ENCODE measurements at places on chromosomes 12 and 14.

DNA sequence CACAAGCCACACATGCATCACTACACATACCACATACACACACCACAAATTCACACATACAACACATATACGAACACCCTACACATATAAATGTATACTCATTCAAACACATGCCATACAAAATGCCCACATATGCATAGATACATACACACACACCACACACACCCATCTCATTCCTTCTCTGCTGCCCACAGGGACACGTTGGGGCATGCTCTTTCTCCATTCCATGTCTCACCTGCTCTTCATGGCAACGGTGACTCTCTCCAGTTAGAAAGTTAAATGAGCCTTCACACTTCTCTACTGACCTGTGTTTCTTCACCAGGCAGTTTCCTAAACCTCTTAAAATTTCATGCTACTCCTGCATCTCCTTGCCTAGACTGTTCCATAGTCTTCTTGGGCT is 1194.8 kb downstream of the BCL11B start:
- no peak for DNase-seq

DNA sequence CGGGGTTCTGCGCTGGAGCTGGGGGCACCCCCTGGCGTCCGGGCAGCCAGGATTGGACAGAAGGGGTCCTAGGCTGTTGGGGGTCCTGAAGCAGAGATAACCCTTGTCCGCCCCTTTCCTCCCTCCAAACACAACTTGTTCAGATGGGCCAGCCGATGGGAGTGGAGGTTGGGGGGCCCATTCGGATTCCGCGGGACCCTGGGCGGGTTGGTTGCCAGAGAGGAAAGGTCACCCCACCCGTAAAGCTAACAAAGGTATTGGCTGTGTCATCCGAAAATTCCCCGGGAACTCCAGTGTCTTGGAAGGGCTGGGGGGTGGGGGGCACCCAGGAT is 1.3 kb downstream of the FAM222A start:
- no peak for DNase-seq

GRCh38 chr12:79255288-79255687 is 390.7 kb downstream of the SYT1 start:
- no peak for DNase-seq

GRCh38 chr12:104591257-104591885 is 134.6 kb downstream of the CHST11 start:
- no peak for DNase-seq

DNA sequence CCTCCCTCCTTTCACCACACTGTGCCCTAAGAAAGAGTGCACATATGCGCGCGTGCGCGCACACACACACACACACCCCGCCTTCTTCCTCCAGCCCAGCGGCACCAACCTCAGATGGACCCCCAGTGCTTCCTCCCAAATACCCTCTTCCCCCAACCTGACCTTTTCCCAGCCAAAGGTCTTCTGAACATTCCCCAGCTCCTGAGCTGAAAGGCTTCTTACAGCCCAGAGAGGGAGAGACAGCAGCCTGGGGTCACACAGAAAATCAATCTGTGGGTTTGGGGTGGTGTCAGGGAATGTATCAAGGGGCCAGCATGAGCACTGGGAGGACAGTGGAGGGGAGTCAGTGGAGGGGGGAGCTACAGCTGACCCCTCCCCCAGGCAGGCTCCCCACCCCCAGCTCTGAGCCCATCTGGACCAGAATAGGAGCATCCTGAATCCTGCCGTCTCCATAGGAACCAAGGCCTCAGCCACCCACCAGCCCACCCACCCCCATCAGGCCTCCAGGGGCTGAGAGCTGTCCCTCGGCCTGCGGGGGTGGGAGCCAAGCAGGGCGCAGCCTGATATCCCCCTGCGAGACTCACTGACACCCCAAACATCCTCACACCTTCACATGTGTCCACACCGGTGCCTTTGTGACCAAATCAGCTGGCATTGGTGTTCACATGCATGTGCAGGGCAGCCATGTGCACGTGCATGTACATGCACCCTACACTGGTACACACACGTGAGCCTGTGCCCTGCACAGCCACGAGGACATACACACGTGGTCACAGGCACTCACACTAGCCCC is 5.7 kb downstream of the RASAL1 start:
- DNase-seq: no peak

- no peak for DNase-seq
These were observed 1076.7 kb downstream of the BCL11B start for GRCh38 chr14:98195256-98195655.

- no peak for DNase-seq
These were observed 30.5 kb downstream of the PUS7L start for GRCh38 chr12:43728117-43728516.

DNA sequence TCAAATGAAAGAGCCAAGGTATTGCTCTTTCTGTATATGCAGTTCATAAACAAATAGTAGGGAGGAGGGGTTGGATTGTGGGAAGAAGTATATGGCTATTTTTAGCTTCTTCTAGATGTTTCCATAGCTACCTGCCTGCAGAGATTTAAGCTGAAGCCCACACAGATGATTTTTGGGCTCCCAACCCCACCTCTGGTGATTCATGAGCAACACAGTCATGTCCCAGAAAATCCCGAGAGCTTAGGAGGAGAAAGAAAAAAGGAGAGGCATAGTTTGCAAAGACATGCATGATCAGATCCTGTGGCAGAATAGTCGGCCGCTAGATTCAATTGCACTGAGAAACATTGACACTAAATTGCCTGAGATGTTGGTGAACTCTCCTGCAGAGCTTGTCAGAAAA is 13.8 kb downstream of the TESPA1 start:
- no peak for DNase-seq

DNA sequence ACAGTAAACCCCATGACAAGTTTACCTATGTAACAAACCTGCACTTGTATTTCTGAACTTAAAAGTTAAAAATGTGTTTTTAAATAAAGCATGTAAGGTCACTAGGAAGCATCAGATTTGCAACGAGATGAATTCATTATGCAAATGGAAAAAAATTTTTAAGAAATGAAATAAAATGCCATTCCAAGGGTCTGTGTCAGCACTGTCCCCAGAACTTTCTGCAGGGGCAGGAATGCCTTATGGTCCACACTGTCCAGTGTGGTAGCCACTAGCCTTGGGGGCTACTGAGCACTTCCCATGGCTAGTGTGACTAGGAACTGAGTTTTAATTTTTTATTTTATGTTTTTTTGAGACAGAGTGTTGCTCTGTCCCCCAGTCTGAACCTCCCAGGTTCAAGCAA is 49.2 kb downstream of the HSP90AA1 start:
- no peak for DNase-seq

- DNase-seq: no peak
These were observed 23.8 kb downstream of the MMP17 start for GRCh38 chr12:131851741-131852550.

DNA sequence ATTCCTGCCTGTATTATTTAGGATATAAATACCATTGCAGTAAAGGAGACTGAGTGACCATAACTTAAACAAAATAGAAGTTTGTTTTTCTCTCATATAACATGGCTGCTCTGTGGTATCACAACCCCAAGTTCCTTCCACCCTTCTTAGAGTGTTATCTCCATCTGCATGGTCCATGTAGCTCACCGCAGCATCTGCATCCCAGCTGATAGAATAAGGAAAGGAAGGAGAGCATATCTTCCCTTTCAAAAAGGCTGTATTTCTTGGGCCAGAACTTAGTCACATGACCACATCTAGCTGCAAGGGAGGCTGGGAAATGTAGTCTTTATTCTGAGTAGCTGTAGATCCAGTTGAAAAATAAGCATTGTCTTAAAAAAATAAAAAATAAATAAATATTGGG is 184.8 kb upstream of the NUDT4 start:
- no peak for DNase-seq

DNA sequence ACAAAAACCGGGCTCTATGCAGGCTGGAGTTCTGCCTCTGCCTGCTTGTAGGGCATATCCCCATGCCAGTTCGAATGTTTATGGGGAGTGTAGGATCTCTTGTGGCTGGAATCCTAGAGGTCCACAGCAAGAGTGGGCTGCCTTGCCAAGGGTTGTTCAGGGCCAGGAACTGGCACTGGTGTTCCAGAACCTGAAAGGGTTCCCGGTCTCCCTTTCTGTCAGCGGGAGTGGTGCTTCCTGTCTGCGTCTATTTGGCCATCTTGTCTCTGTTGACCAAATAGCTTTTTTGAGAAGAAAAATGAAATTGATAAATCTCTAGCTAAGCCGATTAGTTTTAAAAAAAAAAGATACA is 17.8 kb downstream of the OLR1 start:
- no peak for DNase-seq

GRCh38 chr12:118297284-118297683 is 75.4 kb downstream of the TAOK3 start:
- no peak for DNase-seq

DNA sequence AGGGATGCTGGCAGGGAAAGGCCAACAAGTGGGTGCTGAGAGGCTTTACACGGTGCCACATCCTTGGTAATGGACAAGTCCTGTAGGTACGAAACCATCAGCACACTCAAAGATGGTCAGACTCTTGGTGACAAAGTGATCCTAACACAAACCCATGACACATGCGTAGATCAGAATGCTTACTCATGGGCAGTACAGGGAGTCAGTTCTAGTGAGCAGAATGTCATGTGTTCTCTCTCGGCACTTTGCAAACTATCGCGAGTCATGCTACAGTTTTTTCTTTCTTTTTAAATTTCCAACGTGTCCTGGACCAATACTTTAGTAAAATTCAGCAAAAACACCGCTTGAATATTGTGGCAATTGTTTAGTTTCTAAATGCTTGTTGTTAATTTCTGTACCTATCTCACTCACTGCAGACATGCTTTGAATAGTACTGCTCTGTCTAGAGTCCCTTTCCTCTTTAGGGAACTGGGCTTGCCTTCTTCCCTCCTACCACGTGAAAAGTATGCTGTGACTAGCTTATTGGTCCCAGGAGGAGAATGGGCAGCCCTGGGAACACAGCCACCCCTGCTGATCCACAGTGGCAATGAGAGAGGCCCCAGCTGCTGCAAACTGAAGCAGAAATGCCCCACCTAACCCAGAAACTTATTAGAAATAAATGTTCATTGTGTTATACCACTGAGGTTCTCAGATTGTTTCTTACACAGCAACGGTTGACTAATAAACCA is 62.4 kb downstream of the UBR7 start:
- DNase-seq: no peak

DNA sequence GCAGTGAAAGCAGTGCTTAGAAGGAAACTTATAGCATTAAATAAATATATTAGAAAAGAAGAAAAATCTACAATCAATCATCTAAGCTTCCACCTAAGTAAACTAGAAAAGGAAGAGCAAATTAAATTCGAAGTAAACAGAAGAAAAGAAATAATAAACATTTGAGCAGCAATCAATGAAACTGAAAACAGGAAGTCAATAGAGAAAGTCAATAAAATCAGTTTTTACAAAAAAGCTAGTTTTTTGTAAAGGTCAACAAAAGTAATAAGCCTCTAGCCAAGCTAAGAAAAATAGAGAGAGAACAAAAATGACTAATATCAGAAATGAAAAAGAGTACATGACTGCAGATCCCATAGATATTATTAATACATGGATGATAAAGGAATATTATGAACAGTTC is 34.2 kb upstream of the KTN1 start:
- DNase-seq: no peak

Measured in activated naive CD4-positive, alpha-beta T cell treated with anti-CD3 and anti-CD28 coated beads, Interleukin-2, amount 50 U/mL, for 16 hours (primary cell).